ENCODE measurements at places on chromosomes 13 and 19. TPM values are rescaled to one million over a fixed set of nuclear protein-coding genes. Genes with fewer than 3 reads are reported as not detected.

DNA sequence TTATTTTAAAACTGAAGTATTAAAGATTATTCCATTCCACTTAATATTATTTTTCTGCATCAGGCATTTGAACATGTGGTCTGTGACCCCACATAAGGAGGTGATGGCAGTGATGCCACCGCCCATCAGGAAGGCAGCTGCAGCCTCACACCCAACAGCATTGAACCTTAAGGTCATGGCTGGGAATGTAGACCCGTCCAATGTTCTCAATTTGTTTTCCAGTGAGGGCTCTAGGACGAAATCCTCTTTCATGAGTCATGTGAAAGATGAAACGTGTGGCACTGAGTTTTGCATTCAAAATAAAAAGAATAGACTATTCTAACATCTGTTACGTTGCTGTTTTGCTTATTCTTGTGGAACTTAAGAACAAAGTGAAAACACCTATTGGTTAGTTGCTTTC, 74.5 kb upstream of the ANKRD10 start:
- no peak overlapping the region for H3K27ac ChIP-seq
- H3K36me3 ChIP-seq: no peaks in the 10 kb centered on the region
- H3K27me3 ChIP-seq: peaks cover 7% of the 10 kb centered on the region
- DNase-seq: no peak

- no peaks in the 10 kb centered on the region for H3K36me3 ChIP-seq
- no peaks in the 10 kb centered on the region for H3K27me3 ChIP-seq
- no peak overlapping the region for H3K27ac ChIP-seq
- no peak overlapping the region for H3K4me3 ChIP-seq
- no peaks in the 10 kb centered on the region for H3K4me1 ChIP-seq
Measured at GRCh38 chr13:106587787-106588186, 19.9 kb upstream of the ARGLU1 start.

The PBX4 gene
- polyA plus RNA-seq: 11.7 TPM

The PODNL1 gene
- polyA plus RNA-seq: not detected

DNA sequence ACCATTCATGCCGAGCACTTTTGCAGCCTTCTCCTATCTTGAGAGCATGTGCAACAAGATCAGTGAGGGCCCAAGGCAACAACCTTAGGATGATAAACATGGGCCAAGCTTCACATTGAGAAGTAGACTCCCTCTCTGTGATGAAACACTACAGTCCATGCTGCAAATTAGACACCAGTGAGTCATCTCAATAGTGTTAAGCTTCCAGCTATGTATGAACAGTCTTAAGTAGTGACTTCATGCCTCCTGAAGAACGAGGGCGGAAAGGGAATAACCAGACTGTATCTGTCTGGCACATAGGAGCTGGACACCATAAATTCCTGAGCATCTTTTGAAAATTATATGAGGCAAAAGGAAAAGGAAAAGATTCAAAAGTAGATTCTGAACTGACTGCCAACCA, 309.9 kb upstream of the SLITRK1 start:
- H3K27me3 ChIP-seq: no peaks in the 10 kb centered on the region
- no peaks in the 10 kb centered on the region for H3K4me1 ChIP-seq
- H3K36me3 ChIP-seq: no peaks in the 10 kb centered on the region
- no peak overlapping the region for H3K27ac ChIP-seq
- DNase-seq: no peak

The ZNF260 gene
- polyA plus RNA-seq: 3.0 TPM

- H3K36me3 ChIP-seq: no peaks in the 10 kb centered on the region
- H3K27ac ChIP-seq: no peak overlapping the region
Measured at GRCh38 chr13:53921473-53921872, 892.9 kb downstream of the OLFM4 start.

GRCh38 chr19:7815325-7815724, 14.7 kb upstream of the EVI5L start:
- H3K27ac ChIP-seq: peak overlapping the region; percentile 17
- H3K36me3 ChIP-seq: no peaks in the 10 kb centered on the region
- H3K4me3 ChIP-seq: peak overlapping the region; percentile 55
- H3K4me1 ChIP-seq: peaks cover 11% of the 10 kb centered on the region
- DNase-seq: peak; percentile 71
- H3K27me3 ChIP-seq: peaks cover 4% of the 10 kb centered on the region

DNA sequence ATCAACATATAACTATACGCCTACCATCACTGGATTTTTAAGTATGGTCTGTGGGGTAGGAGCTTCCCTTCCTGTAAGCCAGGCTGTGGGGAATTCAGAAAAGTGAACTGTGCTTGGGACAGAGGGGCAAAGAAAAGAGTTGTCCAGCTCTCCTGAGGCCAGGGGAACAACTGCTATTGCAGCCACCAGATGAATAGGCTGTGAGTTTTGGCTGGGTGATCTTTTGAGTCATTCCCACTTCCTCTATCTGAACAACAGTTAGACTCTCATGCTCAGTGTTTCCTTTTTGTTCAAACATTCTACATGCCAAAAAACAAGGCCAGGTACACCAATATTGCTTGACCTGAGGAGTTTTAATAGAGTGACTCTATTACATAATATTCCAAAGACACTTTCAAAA, 426.2 kb upstream of the DACH1 start:
- no peaks in the 10 kb centered on the region for H3K36me3 ChIP-seq
- no peaks in the 10 kb centered on the region for H3K4me1 ChIP-seq
- H3K4me3 ChIP-seq: no peak overlapping the region
- no peak overlapping the region for H3K27ac ChIP-seq

The SLC25A42 gene
- polyA plus RNA-seq: 75.6 TPM

The ZNF790 gene
- polyA plus RNA-seq: 1.1 TPM

DNA sequence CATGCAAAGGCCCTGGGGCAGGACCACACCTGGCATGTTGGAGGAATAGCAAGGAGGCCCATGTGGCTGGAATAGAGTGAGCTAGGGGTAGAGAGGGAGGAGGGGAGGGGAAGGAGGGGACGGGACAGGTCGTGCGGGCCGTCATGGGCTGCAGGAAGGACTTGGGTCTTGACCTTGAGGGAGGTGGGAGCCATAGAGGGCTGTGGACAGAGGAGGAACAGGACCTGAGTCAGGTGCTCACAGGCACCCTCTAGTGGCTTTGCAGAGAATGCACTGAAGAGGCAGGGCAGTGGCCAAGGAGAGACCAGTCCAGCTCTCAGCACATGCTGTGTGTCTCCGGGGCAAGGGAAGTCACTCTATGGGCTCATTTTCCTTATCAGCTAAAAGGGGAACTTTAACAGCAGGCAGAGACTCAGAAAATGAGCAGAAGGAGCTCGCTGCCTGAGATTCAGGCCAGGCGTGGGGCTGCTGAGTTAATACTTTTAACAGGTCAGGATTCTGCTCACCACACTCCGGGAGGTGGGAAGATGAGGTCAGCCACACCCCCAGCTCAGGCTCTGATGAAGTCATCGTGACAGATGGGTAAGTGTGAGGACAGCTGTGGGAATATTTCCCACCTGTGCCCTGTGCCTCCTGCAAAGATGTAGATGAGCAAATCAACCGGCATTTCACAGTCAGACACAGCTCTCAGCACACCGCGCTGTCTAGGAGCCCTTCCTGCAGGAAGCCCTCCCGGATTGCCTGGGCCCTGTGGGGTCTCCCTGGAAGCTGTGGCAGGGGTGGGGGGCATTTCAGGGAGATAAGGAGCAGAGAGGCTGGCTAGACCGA, 6.0 kb upstream of the TNFAIP8L1 start:
- no peak overlapping the region for H3K27ac ChIP-seq
- H3K4me3 ChIP-seq: no peak overlapping the region

The THSD8 gene
- polyA plus RNA-seq: not detected

The FFAR1 gene
- 17.9 TPM for polyA plus RNA-seq

- DNase-seq: peak; percentile 73
- H3K27me3 ChIP-seq: no peaks in the 10 kb centered on the region
- H3K36me3 ChIP-seq: no peaks in the 10 kb centered on the region
- peaks cover 45% of the 10 kb centered on the region for H3K4me1 ChIP-seq
Measured at GRCh38 chr19:18437491-18438330, at the start of gene ISYNA1. Gene ISYNA1 (minus strand): TSS chr19:18438133. CDS start chr19:18437979, 154 bp downstream.

The HIF3A gene
- not detected for polyA plus RNA-seq

- H3K27me3 ChIP-seq: peaks cover 15% of the 10 kb centered on the region
- no peak overlapping the region for H3K4me3 ChIP-seq
- DNase-seq: no peak
- no peaks in the 10 kb centered on the region for H3K36me3 ChIP-seq
Measured at GRCh38 chr19:35760711-35761349, 2.9 kb downstream of the PROSER3 start.

DNA sequence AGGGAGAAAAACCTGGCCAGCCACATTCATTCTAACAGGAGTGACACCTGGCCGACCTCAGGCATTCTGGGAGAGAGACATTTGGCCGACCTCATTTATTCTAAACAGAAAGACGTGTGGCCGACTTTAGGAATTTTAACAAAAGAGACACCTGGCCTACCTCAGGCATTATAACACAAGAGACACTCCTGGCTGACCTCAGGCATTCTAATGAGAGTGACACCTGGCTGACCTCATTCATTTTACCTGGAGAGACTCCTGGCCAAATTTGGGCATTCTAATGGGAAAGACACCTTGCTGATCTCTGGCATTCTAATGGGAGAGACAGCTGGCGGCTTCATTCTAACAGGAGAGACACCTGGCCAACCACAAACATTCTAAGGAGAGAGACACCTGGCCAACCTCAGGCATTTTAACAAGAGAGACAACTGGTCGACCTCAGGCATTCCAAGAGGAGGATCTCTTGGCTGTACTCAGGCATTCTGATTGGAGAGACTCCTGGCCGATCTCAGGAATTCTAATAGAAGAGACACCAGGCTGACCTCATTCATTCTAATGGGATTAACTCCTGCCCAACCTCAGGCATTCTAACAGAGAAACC, 1353.9 kb downstream of the UQCRFS1 start:
- H3K27ac ChIP-seq: no peak overlapping the region
- H3K4me3 ChIP-seq: no peak overlapping the region
- DNase-seq: no peak
- no peaks in the 10 kb centered on the region for H3K27me3 ChIP-seq
- H3K36me3 ChIP-seq: no peaks in the 10 kb centered on the region
- no peaks in the 10 kb centered on the region for H3K4me1 ChIP-seq

DNA sequence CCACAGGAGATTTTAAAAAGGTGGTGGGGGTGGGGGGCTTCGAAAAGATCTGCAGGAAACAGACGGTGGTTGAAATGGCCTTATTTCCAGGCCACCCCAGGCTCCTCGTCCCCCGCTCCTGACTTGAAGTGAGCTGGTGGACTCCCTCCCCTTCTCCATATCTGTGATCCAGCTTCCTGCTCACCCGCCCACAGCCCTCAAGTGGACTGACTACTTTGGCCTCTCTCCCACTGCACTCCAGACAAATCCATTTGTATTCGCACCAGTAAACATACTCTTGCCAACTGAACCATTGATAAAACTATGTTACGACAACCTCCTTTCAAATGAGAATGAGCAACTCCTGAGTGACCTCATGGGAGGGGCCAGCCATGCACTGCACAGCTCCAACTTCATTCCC, 259.5 kb downstream of the COL4A1 start:
- H3K36me3 ChIP-seq: no peaks in the 10 kb centered on the region
- no peak overlapping the region for H3K4me3 ChIP-seq

The MUC16 gene
- 0.91 TPM for polyA plus RNA-seq

DNA sequence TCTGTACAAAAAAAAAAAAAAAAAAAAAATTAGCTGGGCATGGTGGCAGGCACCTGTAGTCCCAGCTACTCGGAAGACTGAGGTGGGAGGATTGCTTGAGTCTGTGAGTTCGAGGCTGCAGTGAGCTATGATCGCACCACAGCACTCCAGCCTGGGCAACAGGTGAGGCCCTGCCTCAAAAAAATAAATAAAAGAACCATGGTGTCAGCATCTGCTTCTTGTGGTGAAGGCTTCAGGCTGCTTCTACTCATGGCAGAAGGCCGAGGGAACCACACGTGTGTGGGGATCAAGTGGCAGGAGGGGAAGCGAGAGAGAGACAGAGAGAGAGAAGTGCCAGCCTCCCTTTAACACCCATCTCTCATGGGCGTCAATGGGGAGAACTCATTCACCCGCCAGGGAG, 13.5 kb downstream of the BCL3 start:
- H3K4me1 ChIP-seq: no peaks in the 10 kb centered on the region
- H3K4me3 ChIP-seq: no peak overlapping the region
- H3K27me3 ChIP-seq: no peaks in the 10 kb centered on the region
- no peak overlapping the region for H3K27ac ChIP-seq
- DNase-seq: no peak
- peaks cover 2% of the 10 kb centered on the region for H3K36me3 ChIP-seq

DNA sequence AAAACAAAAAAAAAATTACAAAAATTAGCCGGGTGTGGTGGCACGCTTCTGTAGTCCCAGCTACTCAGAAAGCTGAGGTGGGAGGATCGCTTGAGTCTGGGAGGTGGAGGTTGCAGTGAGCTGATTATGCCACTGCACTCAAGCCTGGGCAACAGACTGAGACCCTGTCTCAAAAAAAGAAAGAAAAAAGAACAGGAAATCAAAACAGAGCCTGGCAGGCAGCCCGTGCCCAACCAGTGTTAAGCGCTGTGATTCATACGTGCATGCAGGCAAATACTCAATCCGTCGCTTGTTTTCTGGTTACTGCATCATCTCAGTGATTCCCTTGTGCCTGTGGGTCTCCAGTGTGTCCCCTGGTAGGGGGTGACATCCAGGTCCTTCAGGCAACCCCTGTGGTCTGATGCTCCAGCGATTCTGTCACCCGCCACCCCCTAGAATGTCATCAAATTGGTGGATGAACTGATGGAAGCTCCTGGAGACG, 18.1 kb downstream of the DDX39A start:
- H3K27me3 ChIP-seq: no peaks in the 10 kb centered on the region
- H3K36me3 ChIP-seq: peaks cover 56% of the 10 kb centered on the region
- H3K4me1 ChIP-seq: peaks cover 7% of the 10 kb centered on the region
- no peak overlapping the region for H3K4me3 ChIP-seq
- peak; percentile 77 for DNase-seq

The OR10H1 gene
- not detected for polyA plus RNA-seq

DNA sequence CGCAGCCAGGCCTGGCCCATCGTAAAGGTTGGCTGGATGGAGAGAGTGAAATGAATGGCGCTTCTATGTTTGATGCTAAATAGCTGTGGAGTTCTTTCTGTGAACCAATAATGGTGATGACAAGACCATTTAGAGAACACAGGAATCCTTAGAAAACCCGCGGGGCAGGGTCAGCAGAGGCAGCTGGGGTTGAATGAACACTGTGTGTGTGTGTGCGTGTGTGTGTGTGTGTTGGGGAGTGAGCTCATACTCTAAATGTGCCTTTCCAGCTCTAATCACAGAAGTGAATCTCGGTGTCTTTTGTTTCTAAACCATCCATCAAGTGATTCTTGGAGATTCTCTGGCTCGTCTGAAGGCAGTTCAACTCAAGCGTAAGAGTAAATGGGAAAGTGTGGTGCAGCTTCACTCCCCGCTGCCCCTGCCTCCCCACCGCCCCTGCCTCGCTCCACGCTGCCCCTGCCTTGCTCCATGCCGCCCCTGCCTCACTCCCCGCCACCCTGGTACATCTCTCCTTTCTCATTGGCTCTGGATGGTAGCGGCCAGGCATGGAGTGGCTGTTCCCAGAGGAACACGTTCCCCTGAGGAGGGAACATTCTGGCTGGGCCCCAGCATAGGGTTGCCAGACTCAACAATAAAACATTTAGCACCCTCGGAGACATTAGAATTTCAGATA, 21.2 kb downstream of the TMPRSS9 start:
- no peak overlapping the region for H3K4me3 ChIP-seq
- no peaks in the 10 kb centered on the region for H3K36me3 ChIP-seq
- DNase-seq: no peak

The CEACAM7 gene
- not detected for polyA plus RNA-seq

- H3K36me3 ChIP-seq: no peaks in the 10 kb centered on the region
- H3K4me1 ChIP-seq: no peaks in the 10 kb centered on the region
- no peak overlapping the region for H3K27ac ChIP-seq
- DNase-seq: no peak
- H3K4me3 ChIP-seq: no peak overlapping the region
Measured at GRCh38 chr13:105063676-105064075, 1471.8 kb downstream of the EFNB2 start.

All from B cell (primary cell).